ENCODE measurements at places on chromosomes 4 and X. TPM values are rescaled to one million over a fixed set of nuclear protein-coding genes. Genes with fewer than 3 reads are reported as not detected.

DNA sequence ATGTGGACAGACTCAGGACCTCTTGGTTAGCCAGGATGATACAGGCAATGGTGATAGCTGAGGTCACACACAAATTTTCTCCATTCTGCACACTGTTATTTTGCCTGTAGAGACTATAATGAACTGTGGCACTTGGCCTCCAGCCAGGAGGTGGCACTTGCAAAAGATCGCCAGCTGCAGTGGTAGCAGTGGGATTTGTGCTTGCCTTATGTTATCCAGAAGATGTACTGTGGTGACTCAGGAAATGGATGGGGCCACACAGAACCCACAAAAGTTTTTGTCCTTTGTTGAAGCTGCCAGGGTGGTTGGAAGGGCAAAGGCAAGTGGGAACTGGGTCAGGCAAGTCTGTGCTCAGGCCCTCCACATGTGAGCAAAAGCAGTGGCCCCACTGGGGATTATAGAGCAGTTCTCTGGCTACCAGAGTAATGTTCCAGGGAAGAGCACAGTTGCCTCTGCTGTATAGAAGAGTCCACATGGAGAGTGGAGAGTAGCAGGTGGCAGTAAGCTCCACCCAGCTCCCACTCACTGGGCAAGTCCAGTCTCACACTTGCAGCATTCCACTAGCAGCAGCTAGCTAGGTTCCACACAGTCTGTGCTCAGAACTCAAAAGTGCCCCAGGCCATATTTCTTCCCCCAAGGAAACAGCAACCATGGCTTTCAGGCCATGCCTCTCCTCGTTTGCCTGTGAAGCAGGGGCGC is 5.9 kb upstream of the C4orf17 start:
- H3K27me3 ChIP-seq: no peaks in the 10 kb centered on the region
- H3K4me3 ChIP-seq: no peak overlapping the region
- no peak for DNase-seq
- peaks cover 36% of the 10 kb centered on the region for H3K4me1 ChIP-seq
- no peak overlapping the region for H3K27ac ChIP-seq

- no peak for DNase-seq
- H3K4me1 ChIP-seq: no peaks in the 10 kb centered on the region
- no peak overlapping the region for H3K4me3 ChIP-seq
- H3K27me3 ChIP-seq: no peaks in the 10 kb centered on the region
These were observed 411.9 kb downstream of the TRIML1 start for GRCh38 chr4:188551156-188551555.

GRCh38 chr4:62661821-62662220 is 1461.7 kb downstream of the ADGRL3 start:
- no peak overlapping the region for H3K4me3 ChIP-seq
- H3K4me1 ChIP-seq: no peaks in the 10 kb centered on the region
- no peak overlapping the region for H3K27ac ChIP-seq
- DNase-seq: no peak
- H3K36me3 ChIP-seq: no peaks in the 10 kb centered on the region

DNA sequence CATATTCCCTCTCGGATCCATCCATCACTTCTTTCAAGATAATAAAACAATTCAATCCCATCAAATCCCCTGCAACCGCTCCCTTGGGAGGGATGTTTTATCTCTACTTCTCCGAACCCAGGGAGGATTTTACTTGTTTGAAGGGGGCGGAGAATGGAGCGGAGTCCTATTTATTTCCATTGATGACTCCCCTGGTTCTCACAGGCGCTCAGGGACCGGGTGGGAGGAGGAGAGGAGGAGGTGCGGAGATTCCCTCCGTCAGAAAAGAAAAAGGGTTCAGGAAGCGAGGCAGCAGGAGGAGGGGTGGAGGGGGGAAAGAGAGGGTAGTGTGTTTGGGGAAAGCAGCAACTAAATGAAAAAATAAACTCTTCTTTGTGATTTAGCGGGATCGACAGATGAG is 2.1 kb downstream of the NDNF start:
- DNase-seq: no peak
- no peaks in the 10 kb centered on the region for H3K36me3 ChIP-seq
- no peak overlapping the region for H3K27ac ChIP-seq

Gene REELD1
- total RNA-seq: not detected

Gene GAGE12J
- not detected for total RNA-seq

Gene FAM114A1
- total RNA-seq: 0.22 TPM
